RWPE2 (cell line): ENCODE measurements at places on chromosomes 7 and 10.

- DNase-seq = no peak
Measured at GRCh38 chr7:143372070-143372469, 9.1 kb upstream of the ZYX start.

DNA sequence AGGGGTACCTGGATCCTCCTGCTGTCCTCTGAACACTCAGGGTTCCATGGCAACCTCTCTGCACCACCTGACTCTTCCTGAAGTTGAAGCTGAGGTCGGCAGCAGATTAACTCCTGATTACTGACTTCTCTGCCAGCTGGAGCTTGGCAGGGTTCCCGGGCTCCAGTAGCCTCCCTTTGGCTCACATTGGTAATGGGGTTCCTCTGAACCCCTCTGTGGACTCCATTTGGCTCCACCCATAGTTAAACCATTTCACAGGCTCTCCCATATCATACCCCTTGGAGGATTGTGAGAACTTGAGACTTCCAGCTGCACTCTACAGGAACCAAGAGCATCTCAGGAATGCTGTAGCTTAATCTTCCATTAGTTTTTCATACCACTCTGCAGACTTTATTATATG is 292.5 kb downstream of the HDAC9 start:
- DNase-seq = no peak

DNA sequence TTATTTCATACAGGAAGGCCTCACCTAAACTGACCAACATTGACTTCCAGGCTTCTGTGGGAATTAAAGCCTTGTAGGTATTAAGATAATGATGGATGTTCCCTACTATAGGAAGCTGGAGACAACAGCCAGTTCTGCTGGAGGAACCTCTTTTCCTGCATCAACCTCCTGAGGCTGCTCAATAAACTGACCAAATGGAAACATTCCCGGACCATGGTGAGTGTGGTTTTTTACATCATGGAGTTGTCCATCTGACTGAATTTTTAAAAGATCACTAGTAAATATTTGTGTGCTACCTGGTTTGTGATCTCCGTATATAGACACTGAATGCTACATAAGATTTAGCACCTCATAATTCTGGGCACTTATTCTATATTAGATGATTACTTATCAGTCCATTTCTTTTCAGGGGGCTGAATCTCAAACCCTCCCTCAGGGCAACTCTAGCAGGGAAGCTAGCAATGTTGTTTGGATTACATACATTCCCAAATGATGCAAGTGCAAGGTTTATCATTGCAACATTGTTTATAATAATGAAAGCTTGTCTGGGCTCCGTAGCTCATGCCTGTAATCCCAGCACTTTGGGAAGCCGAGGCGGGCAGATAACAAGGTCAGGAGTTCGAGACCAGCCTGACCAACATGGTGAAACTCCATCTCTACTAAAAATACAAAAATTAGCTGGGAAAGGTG is 21.5 kb upstream of the SMKR1 start:
- no peak for DNase-seq

DNA sequence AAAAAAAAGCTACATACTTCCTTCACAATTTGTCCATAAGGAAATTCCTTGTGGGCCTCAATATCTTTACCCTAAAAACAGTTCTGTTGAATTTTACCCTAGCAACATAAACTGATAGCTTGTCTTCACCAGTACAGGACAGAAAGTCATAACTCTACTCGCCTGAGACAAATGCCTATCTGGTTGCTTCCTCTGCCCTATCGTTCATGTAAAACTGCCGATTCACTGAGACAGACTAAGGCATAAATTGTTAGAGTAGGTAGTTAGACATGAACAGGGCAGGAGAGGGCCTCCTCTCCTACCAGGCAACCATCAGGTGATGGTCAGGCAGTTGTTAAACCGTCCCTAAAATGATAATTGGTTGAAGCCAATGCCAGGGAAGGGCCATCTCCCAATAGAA is 25.0 kb downstream of the IFIT3 start:
- DNase-seq = no peak

- DNase-seq = no peak
Measured at GRCh38 chr7:123209786-123210185, 10.0 kb upstream of the SLC13A1 start.

DNA sequence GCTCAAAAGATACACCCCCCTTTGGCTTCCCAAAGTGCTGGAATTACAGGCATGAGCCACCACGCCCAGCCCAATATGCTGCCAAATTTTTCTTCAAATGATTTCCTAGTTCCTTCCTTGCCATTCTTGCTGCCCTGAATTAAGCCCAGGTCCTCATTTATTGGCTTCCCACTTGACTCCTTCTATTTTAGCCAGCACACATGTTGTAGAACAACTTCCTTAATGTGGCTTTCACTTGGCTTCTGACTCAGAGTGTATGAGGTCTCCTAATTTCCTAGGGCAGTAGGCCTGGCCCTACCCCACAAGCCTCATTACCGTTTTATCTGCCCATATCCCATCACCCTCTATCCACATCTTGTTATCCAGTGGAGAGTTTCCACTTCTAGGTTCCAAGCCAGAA is 21.8 kb upstream of the HIPK2 start:
- DNase-seq = no peak

- DNase-seq = no peak
Measured at GRCh38 chr7:74579800-74580685, 77.5 kb upstream of the GTF2I start.

- no peak for DNase-seq
Measured at GRCh38 chr7:79619216-79619615, 165.7 kb upstream of the MAGI2 start.

GRCh38 chr10:73886661-73887293 is 12.4 kb upstream of the CAMK2G start:
- no peak for DNase-seq

GRCh38 chr7:101784292-101785127 is 32.9 kb upstream of the CUX1 start:
- DNase-seq = no peak

GRCh38 chr7:132367004-132367403 is 209.3 kb downstream of the PLXNA4 start:
- no peak for DNase-seq

DNA sequence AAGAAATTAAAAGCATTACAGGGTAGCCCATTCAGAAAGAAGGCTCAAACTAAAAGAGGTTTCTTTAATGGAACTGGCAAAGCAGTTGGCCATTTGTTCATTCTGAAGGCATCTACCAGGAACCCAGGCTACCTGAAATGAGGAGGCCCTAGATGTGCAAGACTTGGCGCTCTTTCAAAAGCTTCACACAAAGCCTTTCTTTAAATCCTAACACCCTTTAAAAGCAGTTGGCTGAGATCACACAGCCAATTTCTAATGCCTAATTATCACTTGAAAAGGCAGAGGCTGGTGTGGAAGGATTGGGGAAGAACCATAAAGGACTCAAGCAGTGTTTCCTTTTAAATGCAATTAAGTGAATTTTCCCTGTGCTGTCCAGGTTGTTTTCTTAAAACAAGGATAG is 23.2 kb downstream of the PPP1R17 start:
- DNase-seq = no peak

DNA sequence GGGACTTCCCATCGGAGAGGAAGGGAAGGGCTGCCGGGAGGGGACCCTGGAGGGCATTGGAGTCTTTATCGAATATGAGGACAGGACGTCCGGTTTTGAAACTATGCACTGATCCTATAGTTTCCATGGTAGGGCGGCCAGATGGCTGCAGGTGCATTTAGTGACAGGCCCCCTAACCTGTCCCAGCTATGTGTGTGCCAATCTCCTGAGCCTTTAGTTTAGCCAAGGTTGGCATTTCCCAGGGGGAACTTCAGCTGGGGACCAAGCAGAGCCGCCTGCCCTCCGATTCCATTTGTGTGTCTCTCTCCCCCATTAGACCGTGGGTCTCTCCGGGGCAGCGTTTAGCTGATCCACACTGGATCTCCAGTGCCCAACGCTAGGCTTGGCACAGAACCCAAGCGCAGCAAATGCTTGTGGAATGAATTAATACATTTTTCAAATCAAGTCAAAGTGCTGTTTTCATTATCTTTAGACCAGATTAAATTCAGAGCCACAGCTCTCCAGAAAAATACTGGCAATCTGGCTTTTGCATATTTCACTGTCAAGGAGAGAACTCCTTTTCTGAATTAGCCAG is 19.9 kb downstream of the TMEM270 start:
- DNase-seq = no peak

DNA sequence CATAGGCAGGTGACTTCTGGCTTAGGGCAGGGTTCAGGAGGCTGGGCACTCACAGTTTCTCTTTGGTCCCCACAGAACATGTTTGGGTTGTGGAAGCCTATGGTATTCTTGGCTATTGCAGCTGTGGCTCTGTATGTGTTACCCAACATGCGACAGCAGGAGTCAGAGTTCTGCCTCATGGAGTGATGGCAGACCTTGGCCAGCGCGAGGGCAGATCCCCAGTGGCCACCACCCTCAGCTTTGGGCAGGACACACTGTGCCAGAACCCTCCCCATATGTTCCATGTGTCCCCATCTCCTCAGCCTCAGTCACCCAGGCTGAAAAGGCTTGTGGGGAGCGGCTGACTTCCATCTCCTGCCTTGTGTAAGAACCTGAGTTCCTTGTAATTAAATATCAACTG is 8.5 kb upstream of the FLNC start:
- no peak for DNase-seq

DNA sequence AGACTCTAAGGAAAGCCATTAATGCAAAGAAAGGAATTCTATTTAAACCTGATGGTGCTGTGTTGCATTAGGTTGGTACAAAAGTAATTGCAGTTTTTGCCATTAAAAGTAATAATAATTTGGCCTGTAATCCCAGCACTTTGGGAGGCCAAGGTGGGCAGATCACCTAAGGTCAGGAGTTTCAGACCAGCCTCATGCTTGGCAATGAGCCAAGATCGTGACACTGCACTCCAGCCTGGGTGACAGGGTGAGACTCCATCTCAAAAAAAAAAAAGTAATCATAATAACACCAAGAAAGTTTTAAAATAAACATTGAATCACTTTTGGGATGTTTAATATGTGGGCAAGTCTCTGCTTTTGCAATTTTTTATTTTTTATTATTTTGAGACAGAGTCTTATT is 107.3 kb upstream of the FRMD4A start:
- no peak for DNase-seq

- DNase-seq = no peak
Measured at GRCh38 chr7:22781230-22781711, 41.4 kb downstream of the TOMM7 start.

- DNase-seq = no peak
Measured at GRCh38 chr10:34655286-34656170, 159.6 kb downstream of the PARD3 start.

GRCh38 chr7:121160150-121161008 is 168.4 kb upstream of the WNT16 start:
- no peak for DNase-seq

DNA sequence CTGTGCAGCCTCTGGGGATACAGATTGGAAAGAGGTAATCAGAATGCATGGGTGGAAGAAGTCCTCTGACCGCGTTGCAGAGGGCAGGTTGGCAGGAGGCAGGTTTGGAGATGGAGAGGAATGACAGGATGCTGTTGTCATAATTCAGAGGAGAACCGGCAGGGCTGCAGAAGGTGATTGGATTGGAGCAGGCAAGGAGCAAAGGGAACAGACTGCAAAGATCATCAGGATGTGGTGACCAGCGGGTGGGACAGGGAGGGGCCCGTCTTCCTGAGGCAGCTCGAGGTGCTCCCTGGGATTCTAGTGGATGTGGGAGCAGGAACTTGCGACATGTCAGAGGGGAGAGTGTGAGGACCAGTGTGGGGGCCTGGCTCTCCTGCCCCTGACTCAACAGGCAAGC is 78.5 kb upstream of the PPIF start:
- no peak for DNase-seq

DNA sequence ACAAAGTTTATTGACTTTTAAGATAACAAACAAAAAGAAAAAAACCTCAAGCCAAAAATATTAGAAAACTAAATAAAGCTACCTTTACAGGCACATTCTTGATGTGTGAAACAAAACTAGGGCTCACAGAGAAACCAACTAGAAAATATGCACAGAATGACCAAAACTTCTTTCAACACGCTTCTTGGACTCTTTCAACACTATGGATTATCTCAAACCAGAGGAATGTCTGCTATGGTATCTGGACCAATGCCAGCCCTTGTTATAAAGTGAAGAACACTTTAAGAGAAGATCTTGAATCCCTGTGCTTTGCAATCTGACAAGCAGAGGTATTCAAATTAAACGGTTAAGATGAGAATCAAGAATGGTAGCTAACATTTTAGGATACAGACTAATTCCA is 76.6 kb downstream of the DNAJC1 start:
- peak; percentile 74 for DNase-seq

DNA sequence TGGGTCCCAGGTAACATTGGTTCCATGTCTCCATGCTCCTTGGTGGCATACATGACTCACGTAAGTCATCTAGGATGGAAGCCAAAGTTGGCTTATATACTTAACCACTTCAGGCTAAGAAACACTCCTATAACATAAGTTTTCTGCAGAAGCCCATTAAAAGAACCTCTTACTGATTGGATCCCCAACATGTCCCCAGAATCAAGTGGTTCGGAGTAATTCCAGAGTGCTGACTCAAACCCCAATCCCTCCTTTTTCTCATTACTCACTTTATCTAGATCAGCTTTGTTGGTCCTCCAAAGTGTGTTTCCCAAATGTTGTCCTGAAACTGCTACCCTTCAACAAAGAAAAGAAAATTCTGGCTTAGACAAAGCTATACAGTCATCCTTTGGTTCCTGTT is 10.1 kb upstream of the ATOH7 start:
- no peak for DNase-seq

DNA sequence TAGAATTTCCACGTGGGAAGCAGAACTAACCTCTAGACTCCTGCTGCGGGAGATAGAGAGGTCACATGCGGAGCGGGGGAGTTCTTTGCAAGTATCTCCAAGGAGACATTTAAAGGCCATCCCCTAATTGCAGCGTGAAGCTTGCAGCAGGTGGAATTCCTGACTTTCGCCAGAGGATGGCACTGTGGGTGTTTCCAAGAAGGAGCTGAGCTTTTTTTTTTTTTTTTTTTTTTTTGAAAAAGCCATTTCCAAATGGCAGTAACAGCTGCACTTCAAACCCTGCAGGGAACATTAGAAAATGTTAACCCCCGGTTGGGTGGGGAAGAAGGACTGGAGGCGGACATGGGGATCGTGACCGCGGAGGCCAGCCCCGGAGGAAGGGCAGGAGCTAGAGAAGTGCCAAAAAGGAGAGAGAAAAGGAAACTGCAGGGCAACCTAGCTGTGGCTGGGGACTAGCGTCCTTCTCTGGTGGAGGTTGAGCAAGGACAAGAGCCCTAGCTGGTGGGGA is 487.7 kb downstream of the TYW1 start:
- no peak for DNase-seq
